ENCODE measurements at places on chromosomes 12 and 14.
A peak's percentile ranks its signal among the peaks of the same experiment; 100 is the strongest.

GRCh38 chr12:91672130-91672529 is 473.5 kb downstream of the BTG1 start:
- no peak for DNase-seq

GRCh38 chr14:55433880-55434804 is 6.3 kb downstream of the TBPL2 start:
- no peak for DNase-seq

DNA sequence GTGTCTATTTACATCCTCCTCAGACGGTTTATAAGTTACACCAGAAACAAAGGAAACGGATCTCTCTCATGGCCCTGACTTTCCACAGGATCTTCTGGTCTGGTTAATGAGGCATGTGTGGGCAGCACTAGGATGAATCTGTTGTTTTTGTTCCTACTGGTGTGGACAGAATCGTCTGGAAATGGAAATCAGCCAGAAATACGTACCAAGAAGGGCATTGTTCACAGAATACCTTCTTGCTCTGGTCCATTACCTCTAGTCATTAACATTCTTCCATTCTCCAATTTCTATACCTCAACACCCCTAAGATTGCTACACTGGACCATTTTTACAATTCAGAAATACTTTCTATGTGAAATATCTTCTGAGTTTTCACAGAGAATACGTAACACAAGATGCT is 86.0 kb downstream of the TPH2 start:
- no peak for DNase-seq

GRCh38 chr12:26520869-26521268 is 312.1 kb downstream of the ITPR2 start:
- no peak for DNase-seq

DNA sequence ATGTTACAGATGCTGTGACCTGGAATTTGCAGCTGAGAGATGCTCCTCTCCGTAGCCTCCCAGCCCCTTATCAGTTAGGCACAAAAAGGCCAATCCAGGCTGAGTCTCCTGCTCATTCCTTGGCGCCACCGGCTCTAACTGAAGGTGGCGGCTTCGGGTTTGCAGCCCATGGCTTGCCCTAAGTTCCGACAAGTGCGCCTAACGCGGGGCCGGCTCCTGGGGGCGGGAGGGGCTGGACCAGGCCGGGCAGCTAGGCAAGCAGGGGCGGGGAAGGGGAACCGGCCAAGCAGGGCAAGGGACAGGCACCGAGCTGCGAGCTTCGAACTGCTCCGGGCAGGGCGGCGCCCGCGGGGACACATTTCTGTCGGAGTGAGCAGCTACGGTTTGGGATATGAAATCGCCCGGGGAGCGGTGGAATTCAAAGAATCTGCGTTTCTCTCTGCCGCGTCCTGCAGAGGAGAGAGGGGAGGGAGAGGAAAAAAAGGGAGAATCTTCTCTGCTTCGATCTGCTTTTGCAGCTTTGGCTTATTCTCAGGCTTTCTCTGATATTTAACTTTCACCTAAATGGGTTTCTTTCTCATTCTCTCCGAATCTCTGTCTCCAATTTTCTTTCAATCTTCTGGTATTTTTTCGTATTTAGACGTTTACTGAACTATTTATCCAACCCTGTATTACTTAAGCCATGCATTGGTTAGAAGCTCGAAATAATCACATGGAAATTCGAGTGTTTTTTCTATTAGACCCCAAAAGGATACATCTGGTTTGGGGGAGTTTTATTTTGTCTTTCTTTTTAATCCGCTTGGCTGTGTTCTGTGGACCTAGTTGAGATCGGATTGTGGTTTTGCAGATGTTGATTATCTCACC is 1.6 kb upstream of the HOXC12 start:
- DNase-seq: no peak

- DNase-seq: no peak
Measured at GRCh38 chr14:86299994-86300393, 770.0 kb downstream of the FLRT2 start.

GRCh38 chr14:96584199-96584906 is 82.2 kb downstream of the PAPOLA start:
- DNase-seq: peak; percentile 19

DNA sequence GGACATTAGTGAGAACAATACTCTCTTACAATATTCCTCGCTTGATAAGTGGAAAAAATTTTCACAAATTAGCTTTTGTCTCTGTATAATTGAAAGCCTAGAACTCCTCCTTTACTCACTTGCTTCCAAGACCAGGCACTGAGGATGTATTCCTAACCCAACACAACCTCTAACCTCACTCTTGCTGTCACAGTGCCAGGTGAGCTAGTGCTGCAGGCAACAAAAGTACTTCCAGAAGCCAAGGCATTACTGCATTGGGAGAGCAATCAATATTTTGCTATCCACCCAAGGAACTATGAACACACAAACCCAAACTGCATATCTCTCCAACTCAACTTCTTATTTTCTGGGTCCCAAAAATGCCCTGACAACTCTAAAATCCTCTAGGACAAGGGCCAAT is 1081.0 kb downstream of the VRK1 start:
- DNase-seq: no peak

- DNase-seq: no peak
Measured at GRCh38 chr12:115268451-115268850, 584.5 kb upstream of the TBX3 start.

DNA sequence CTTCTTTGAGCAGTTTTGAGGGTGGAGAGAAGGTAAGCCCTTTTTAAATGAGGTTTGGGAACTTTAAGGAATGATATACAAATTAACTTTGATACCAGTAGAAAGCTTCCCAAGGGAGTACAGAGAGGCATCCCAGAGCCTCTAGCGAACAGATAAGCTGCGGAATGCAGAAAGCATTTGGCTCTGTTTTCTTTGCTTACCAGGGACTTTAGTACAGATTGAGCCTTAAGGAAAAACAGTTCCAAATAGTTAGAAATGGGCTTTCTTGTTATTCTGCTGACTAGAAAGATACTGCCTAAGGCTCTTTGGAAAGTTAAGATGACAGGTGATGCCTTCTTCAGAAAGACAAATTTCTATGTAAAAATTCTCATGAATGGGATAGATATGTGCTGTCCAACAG is 261.7 kb upstream of the FOXN3 start:
- DNase-seq: no peak

DNA sequence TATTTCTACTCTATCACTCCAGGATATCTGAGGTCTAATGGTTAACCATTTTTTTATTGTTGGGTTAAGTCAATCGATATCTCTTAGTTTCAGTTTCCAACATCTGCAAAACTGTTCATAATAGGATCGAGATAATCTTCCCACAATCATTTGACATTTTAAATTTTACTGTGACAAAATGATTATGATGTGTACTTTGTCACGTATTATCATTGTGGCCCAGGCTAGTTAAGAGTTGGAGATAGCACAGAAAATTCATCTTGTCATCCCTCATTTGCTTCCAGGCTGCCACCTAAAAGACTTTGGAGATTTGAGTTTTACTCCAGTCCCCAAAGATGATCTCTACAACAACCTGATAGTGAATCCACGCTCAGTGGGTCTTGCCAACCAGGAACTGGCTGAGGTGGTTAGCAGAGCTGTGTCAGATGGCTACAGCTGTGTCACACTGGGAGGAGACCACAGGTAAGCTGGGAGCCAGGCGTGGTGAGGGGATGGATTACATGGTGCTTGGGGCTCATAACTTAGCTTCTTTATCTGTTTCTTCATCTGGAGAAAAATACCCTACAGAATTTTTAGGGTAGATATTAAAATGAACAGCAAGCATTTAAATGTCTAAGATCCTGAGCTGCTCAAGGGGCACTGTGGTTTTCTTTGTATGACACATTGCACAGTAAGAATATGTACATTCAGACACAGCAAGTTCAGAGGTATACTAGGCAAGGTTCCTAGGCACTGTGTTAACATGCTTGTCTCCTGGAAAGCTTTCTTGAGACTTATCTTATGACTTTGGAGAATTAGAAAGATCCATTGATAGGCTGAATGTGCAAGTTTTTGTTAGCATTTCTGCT is 22.4 kb downstream of the ARG2 start:
- DNase-seq: no peak

- no peak for DNase-seq
Measured at GRCh38 chr12:40688085-40688725, 4.0 kb upstream of the CNTN1 start.

GRCh38 chr12:29725587-29726320 is 58.0 kb downstream of the TMTC1 start:
- no peak for DNase-seq

DNA sequence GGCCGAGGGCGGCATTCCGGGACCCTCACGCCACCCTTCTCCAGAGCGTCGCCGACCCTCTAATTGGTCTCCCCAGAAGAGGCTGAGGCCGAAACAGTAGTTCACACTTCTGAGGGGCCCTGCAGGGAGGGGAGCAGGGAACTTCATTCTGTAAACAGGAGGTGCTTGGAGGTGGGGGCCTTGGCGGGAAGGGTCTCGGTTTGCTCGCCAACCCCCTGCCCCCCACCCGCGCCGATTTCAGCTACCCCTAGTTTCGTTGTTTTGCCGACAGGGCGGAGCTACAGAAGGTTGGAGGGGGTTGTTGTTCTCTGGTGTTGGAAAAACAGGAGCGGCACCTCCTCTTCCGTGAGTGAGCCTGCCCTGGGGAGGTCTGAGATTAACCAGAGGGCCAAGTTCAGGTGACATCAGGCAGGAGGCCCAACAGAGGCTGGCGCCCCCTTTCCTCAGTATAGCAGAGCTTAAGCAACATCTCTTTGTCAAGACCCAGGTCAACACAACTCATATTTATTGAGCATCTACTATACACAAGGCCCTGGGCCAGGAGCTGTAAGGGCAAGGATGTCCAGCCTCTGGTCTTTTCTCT is 682 bp downstream of the ERBB3 start:
- no peak for DNase-seq

- no peak for DNase-seq
Measured at GRCh38 chr14:77260631-77261030, 10.4 kb downstream of the NGB start.

DNA sequence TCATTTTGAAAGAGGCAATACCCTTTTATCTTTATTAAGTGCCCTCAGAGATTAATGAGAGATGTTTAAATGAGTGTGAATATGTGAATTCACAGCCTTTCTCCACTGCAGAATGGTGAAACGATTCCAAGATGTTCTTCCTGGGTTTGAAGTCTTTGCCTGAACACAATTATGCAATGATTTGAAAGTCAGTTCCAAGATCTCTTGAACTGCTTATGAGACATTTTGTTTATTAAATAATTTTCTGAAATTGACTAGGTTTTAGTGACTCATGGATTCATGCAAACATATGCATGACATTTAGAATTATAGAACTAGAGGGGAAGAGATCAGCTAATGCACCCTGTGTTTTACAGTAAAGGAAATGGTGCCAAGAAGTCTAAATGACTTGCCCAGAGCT is 118.1 kb upstream of the SLC38A2 start:
- no peak for DNase-seq

DNA sequence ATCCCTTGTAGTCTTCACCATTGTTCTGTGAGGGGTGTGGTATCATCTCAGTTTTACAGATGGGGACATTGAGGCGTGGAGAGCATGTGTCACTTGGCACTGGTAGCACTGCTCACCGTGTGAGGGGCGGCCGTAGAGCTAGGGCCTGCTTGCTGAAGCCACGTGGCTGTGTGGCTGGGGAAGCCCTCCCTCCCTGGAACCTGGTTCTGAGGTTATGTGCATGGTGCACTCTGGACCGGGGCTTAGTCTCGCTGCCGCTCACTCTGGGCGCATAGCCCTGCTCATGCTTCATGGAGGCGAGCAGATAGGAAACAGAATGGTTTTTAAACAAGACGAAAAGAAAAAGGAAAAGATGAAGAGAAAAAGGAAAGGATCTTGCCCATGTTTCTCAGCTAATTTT is 46.1 kb downstream of the CACNA1C start:
- DNase-seq: no peak

GRCh38 chr14:96057738-96058137 is 18.6 kb downstream of the C14orf132 start:
- DNase-seq: no peak

Measured in T-helper 1 cell (primary cell).